Activated CD4-positive, alpha-beta memory T cell treated with anti-CD3 and anti-CD28 coated beads, Interleukin-2, amount 10 ng/mL, durations not matched to agents 7 days and 5 days (primary cell): ENCODE measurements at places on chromosomes 5 and 9. TPM values are rescaled to one million over a fixed set of nuclear protein-coding genes. Genes with fewer than 3 reads are reported as not detected.

The ADGRD2 gene
- not detected for total RNA-seq

The LRRC14B gene
- not detected for total RNA-seq

The NEUROG1 gene
- not detected for total RNA-seq

The CCL27 gene
- total RNA-seq, result not detected

The RAPGEF1 gene
- total RNA-seq, result 149 TPM

The GPR151 gene
- not detected for total RNA-seq

The LHX3 gene
- total RNA-seq, result 0.08 TPM

The TGFBR1 gene
- total RNA-seq, result 57.4 TPM

The TRIM36 gene
- total RNA-seq, result not detected

The IGFBPL1 gene
- not detected for total RNA-seq

The SPATA6L gene
- 0.83 TPM for total RNA-seq

The HSPA9 gene
- total RNA-seq, result 217 TPM

The ARHGEF37 gene
- 1.1 TPM for total RNA-seq
